ENCODE measurements at places on chromosomes 6 and 20. TPM values are rescaled to one million over a fixed set of nuclear protein-coding genes. Genes with fewer than 3 reads are reported as not detected.

DNA sequence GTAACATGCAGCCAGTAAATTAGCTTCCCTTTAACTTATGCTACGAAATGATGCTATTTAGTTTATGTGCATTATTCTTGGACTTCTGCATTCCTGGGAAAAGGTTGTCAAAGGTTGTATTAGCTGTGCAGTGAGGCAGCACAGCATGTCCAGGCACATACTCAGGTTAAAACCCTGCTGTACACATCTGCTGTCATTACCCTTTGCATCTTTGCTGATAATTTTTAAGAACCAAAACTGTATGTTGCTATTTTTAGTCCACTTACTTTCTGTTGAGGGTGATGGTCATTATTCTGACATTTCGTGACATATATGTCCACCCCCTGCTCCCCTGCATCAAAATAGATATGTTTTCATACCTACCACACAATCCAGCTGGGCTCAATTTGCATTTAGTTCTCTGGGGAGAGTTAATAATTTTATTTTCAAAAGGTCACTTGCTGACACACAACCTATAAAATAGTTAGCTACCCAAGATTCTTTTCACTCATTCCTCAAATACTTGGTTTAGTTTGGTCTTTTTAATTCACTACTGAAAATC is 142.5 kb upstream of the SPACA1 start:
- DNase-seq: no peak

GRCh38 chr6:33080127-33081089 is 4.6 kb downstream of the HLA-DPB1 start:
- no peak for DNase-seq

DNA sequence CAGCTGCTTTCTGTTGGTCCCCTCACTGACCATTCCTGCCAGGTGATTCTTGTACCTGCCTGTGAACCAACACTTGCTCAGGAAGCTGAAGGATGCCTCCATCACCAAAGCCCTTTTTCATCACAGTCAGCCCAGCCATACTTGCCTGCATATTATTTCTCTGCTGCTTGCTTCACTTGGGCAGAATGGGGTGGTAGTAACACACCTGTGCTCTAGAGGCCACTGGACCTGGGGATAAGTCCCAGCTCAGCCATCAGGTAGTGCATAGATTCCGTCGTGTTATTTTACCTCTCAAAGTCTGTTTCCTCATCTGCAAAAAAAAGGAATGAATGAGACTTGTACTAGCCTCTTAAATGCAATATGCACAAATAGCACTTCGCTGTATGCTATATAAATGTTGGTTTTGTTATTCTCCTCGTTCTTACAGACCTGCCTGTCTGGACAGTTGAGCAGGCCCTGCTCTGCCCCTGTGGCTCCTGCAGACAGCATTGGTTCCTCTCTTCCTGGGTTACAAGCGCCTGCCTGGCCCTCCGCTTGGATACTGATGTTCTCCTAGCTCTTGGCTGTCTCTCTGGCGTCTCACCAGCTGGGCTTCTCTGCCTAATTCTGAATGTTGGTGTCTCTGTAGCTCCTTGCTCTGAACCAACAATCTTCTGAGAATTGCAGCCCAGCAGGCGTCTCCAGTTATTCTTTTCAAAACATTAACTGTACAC is 151.8 kb downstream of the UNC5CL start:
- DNase-seq: no peak

- DNase-seq: no peak
Measured at GRCh38 chr20:20593447-20594170, 118.8 kb downstream of the RALGAPA2 start.

DNA sequence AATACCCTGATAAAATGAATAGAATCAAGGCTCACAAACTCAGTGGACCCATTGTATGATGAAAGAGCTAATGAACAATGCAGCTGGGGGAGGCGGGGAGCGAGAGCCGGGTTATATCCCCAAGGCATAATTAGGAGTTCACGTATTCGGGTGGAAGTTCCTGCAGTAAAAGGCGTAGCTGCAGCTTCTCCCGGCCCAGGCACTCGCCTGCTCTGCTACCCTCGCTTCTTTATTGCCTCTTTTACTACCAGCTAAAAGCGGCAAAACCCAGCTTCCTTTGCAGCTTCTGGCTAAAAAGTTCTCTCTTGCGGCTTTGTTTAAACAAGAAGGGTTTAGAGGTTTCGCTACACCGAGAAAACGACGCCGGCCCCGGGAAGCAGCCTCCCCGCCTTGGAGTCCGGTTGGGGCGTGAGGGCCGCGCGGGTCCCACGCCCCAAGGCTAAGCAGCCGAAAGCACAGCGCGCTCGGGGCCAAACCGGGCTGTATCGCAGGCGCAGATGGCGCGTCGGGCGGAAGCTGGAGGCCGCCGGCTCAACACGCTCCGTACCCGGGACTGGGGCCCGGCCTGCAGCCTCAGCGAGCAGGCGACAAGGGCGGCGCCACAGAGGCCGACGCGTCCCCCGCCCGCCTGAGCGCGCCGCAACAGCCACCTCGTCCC is 1.6 kb downstream of the ZBTB2 start:
- no peak for DNase-seq

The XKR7 gene
- total RNA-seq: not detected

The CALHM4 gene
- total RNA-seq: not detected

The SIRPD gene
- not detected for total RNA-seq

The MYLK4 gene
- 0.74 TPM for total RNA-seq
